Endothelial cell of umbilical vein (primary cell): ENCODE measurements at places on chromosomes 6 and 20. TPM values are rescaled to one million over a fixed set of nuclear protein-coding genes. Genes with fewer than 3 reads are reported as not detected.

The FOXP4 gene
- total RNA-seq = 23.9 and 24.4 TPM in 2 replicates

- H3K27ac ChIP-seq = no peak overlapping the region
- peaks cover 9% of the 10 kb centered on the region for H3K4me1 ChIP-seq
- no peaks in the 10 kb centered on the region for H3K36me3 ChIP-seq
- no peak overlapping the region for H3K4me3 ChIP-seq
Measured at GRCh38 chr6:137731960-137732616, 135.0 kb upstream of the TNFAIP3 start.

DNA sequence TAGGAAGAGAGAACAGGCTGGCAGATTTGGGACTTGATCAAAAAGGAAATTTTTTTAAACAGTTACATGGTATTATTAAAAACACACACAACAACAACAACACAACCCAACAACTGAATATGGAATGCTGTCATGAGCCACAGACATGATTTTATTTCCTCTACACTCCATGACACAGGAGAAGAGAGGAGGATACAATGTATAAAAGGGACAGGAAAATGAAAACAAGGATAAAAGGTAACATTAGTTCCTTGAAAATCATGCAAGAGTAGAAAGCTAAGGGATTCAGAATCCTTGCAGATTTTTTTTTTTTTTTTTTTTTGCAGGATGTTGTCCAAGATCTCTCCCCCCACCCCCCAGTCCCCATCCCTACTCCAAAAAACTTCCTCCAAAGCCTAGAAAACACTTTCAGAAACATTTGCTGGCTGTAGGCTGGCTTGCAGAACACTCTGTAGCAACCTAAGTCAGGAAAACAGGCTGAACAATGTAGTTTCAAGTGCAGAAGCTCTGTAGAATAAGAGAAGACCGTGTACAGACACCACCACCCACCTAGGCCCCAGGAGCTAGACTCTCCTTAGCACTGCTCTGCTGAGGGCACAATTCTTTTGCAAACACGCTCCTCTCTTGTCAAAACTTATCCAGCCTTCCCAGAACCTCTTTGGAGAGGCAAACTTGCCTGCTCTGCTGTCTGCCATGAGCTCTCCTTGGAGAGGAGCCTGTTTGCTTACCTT is 845 bp downstream of the ZMYND8 start:
- peak overlapping the region; percentile 97 for H3K27ac ChIP-seq
- peak; percentile 58 for DNase-seq
- H3K27me3 ChIP-seq = no peaks in the 10 kb centered on the region
- H3K36me3 ChIP-seq = no peaks in the 10 kb centered on the region
- H3K4me3 ChIP-seq = peak overlapping the region; percentile 16

- H3K4me1 ChIP-seq = peaks cover 38% of the 10 kb centered on the region
- peaks cover 45% of the 10 kb centered on the region for H3K36me3 ChIP-seq
- DNase-seq = no peak
Measured at GRCh38 chr6:7762760-7763159, 36.9 kb downstream of the BMP6 start.

DNA sequence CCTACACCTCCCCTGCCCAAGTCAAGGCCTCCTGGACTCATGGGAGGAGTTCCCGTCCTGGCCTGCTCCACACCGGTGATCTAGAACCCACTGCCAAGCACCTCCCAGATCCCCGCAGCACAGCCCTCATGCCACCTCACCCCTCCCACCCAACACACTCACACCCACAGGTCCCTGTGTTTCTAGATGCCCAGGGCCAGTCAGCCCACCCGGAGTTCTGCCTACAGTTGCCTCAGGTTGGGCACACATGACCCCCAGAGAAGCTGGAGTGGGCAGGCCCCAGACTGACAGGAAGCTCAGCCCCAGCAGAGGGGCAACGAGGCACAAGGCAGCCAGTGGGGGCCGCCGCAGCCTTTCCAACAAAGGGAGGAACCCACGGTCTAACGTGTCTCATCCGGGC is 29.6 kb downstream of the RRBP1 start:
- H3K27ac ChIP-seq = no peak overlapping the region
- H3K36me3 ChIP-seq = peaks cover 12% of the 10 kb centered on the region
- DNase-seq = no peak
- H3K4me1 ChIP-seq = peaks cover 13% of the 10 kb centered on the region
